CD4-positive, alpha-beta memory T cell (primary cell): ENCODE measurements at places on chromosomes 7 and 10. TPM values are rescaled to one million over a fixed set of nuclear protein-coding genes. Genes with fewer than 3 reads are reported as not detected.

Gene CLEC2L
- total RNA-seq, result not detected

Gene FAM241B
- total RNA-seq, result 9.4 TPM

Gene ASAH2
- total RNA-seq, result 4.8 TPM

Gene GATA3
- total RNA-seq, result 61.9 TPM

Gene KCNMA1
- total RNA-seq, result not detected

Gene PIP
- total RNA-seq, result not detected

Gene TLX1
- not detected for total RNA-seq

Gene ENTPD1
- total RNA-seq, result 1.9 TPM

Gene PCGF5
- 52.9 TPM for total RNA-seq

Gene RBM20
- total RNA-seq, result not detected

Gene MDFIC
- 78.0 TPM for total RNA-seq

Gene TUBB8
- total RNA-seq, result not detected

Gene HOXA9
- total RNA-seq, result not detected

Gene ACTL6B
- total RNA-seq, result not detected

Gene ADRA2A
- total RNA-seq, result not detected

Gene FAM13C
- not detected for total RNA-seq
